ENCODE measurements at places on chromosomes 11 and 22. TPM values are rescaled to one million over a fixed set of nuclear protein-coding genes. Genes with fewer than 3 reads are reported as not detected.

- DNase-seq: no peak
Observed at GRCh38 chr11:7894251-7894650, 36.8 kb downstream of the OR10A6 start.

DNA sequence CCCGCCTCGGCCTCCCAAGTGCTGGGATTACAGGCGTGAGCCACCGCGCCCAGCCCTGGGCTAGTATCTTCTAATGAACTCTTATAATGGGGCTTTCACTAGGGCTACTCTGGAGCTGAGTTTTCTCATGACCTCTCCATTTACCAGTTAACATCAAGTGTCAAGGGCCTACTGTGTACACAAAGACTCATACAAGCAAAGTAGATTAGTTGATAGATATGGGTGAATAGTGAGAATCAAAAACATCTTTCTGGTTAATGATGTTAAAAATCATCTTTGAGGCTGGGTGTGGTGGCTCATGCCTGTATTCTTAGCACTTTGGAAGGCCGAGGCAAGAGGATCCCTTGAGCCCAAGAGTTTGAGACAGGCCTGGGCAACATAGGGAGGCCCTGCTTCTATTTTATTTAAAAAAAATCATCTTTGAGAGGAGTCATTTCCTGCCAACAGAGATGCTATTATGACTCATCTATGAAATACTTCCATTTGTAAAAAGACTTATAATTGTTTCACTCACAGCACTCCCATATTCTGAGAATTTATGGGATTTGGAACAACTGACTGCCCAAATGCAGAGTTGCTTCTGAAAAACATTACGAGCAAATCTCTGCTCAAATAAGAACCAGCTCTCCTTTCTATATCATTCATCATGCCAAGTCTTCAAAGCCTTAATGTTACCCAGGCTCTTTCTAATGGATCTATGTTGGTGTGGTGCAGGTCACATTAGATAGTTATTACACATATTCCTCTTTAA, 57.0 kb downstream of the GDPD4 start:
- DNase-seq: no peak

DNA sequence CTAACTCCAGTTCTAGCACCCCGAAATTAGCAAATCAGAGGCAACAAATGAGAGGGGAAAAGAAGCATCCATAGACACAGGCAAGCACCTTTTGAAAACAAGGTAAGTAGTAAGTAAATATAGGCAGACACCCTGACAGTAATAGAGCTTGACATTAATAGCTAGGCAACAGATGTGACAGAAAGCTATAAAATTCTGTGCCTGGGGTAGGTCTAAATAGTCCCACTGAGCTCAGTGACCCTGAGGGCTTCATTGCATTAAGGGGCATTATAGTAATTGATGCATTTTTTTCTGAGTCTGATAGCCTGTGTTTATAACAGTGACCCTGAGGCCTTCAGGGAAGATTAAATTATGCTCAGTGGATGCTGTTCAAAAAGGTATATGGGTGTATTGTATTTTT, 197.1 kb downstream of the HIPK3 start:
- DNase-seq: no peak

GRCh38 chr11:117068303-117068860, 29.8 kb downstream of the SIK3 start:
- DNase-seq: no peak

DNA sequence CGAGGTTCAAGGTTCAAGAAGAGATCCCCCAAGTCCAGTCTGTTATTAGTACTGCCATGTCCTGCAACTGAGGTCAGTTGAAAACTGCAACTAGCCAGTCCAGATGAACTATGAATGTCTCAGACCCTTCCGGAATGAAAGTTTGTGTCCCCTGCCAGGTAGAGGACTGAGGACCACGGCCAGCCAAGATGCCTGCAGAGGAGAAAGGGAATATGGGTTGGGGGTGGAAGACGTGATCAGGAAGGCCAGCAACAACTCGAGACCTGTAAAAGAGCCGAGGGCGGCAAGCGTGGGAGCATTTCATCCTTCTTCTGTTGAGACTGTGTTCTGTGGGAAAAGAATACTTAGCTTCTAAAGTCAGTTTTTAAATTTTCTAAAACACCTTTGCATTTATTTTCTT, 572.4 kb upstream of the B3GAT1 start:
- DNase-seq: no peak

Gene GCAT
- total RNA-seq: 0.72 TPM

Gene CHRDL2
- not detected for total RNA-seq

DNA sequence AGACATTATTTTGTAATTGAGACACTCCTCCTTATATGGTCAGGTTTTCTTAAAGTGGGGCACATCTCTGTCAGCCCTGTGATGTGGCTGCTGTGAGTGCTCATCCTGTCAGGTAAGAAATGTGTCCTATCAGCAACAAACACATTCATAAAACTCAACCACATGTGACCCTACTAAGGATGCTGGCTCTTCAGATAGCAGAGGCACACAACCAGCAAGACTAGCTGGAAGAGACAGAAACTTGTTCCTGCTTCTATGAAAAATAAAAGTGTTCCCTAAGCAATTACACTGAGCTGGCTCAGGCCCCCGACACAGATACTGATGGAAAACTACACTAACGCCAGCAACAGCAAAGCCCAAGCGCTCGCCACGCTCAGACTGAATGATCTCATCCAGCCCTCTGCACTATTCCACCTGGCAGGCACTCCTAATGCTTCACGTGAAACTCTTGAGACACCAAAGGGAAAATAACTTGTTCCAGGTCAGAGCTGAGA, 49.8 kb upstream of the CYP2D6 start:
- peak; percentile 48 for DNase-seq

Gene SLC43A1
- 12.8 TPM for total RNA-seq

Gene ZNF74
- total RNA-seq: 4.1 TPM

- no peak for DNase-seq
Observed at GRCh38 chr11:132448334-132448995, 1078.0 kb downstream of the NTM start.

DNA sequence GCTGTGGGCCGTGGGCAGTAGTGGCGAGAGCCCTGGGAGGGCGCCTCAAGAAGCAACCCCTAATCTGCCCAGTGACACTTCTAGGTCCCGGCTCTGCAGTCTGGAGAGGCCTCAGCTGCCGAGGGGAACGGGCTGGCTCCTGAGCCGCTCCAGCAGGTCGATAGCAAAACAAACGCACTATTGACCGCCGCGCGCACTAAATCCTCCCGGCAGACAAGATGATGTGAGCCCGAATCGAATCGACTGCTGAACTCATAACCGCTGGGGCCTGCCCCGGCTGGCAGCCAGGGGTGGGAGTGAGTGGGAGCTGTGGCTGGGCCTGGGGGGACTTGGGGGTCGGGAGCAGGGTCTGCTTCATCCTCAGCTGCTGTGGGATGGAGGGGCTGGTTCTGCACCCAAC, 36.1 kb downstream of the FLRT1 start:
- no peak for DNase-seq

GRCh38 chr11:131042041-131042390, 125.7 kb upstream of the SNX19 start:
- no peak for DNase-seq

DNA sequence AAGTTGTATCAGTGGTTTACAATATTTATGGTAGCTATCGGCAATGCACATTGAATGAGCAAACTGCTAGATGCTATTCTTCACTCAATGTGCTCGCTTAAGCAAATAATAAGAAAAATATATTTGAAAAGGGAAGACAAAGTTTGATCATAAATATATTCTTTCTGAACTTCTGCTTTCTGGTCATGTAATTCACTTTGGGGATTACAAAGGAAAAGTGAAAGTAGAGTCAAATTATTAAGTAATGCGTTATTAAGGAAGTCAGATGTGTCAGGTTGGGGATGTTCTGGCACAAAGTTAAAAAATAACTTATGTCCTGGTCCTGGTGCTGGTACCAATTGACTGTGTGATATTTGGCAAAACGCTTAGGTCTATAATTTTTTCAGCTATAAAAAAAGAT, 98.0 kb upstream of the TRIM77 start:
- DNase-seq: no peak

GRCh38 chr11:112786886-112787530, 174.2 kb upstream of the NCAM1 start:
- no peak for DNase-seq

Gene RAB39A
- not detected for total RNA-seq

Gene SH3BP1
- total RNA-seq: 126 TPM

Gene RELA
- total RNA-seq: 295 TPM

DNA sequence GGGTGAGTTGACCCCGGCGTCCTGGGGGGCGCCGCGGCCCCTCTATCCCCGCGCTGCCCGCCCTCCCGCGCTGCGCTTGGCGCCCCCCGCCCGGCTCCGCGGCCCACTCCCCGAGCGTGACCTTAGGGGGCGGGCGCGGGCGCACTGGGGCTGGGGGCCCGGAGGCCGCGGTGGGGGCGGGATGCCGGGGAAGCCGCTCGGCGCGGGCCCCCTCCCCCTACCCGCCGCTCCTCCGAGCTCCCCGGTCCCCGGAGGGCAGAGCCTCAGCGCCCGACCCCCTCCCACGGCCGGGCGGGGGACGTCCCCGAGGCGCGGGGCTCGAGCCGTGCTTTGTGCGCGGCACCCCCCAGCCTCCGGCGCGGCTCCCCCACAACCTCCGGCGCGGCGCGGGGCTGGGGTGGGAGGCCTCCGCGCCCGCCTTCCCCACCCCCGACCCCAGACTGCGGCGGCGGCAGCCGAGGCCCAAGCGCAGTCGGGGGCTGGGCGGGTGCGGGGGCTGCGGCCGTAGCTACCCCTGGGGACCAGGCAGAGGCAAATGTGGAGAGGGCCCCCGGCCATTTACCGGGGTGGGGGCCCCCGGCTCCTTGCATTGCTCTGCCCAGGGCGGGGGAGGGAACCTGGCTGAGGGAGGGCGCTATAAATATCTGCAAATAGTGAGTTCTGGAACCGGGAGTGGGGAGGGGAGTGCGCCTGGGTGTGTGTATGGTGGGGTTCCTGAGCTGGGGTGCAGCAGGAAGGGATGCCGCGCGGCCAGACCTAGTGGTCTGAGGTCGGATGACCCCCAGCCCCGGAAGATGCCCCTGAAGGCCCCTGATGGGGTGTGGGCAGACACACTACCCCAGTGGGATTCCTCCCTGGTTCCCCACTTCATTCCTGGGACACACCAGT, 988 bp downstream of the MGAT3 start:
- DNase-seq: no peak

Gene SLC16A8
- total RNA-seq: not detected

Gene OR52I2
- total RNA-seq: not detected

Gene EXPH5
- total RNA-seq: 1.8 TPM

Gene H19
- total RNA-seq: 0.25 TPM

GRCh38 chr11:66020618-66021357, 5.5 kb downstream of the CATSPER1 start:
- DNase-seq: no peak

All from CD4-positive, CD25-positive, alpha-beta regulatory T cell (primary cell).